ENCODE measurements at places on chromosomes 2 and 18.

DNA sequence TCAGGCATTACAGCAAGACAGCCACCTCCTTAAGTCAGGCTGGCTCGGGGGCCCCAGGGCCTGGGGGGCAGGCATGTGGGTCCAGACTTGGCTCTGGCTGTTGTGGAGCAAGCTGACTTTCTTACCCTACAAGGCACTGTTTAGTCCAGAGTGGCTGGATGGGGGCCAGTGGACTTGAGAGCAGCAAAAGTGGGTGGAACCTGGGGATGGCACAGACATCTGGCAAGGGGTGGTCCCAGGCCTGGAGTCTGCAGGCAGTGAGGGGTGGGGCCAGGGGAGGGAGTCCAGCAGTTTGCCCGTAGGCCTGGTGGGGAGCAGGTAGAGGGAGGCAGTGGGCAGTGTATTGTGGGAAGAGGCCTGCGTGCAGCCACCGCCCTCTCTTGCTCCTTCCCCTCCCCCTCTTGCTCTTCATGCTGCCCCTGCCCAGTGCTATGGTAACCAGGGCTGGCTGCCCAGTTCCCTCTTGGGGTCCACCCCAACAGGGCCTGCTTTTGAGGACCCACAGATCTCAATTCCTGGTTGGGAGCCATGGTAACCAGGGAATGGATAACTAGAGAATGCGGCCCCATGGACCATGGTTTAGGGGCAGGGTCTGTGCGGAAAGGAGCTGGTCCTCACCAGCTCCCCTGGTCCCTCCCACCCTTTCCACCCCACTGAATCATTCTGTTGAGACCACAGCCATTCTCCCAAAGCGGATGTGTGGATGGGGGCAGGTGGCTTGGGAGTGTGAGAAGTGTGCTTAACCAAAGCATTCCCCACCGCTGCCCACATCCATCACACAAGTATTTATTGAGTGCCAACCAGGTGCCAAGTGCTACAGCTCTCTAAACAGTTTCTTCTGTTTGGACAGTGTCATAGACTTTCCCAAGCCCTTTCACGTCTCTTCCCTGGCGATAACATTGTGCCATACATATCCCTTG is 19.3 kb downstream of the SPEG start:
- peak; percentile 64 for DNase-seq

GRCh38 chr2:47636176-47636575 is 146.8 kb upstream of the MSH6 start:
- no peak for DNase-seq

- no peak for DNase-seq
These were observed 28.0 kb upstream of the PPP1R1C start for GRCh38 chr2:181957668-181958067.

DNA sequence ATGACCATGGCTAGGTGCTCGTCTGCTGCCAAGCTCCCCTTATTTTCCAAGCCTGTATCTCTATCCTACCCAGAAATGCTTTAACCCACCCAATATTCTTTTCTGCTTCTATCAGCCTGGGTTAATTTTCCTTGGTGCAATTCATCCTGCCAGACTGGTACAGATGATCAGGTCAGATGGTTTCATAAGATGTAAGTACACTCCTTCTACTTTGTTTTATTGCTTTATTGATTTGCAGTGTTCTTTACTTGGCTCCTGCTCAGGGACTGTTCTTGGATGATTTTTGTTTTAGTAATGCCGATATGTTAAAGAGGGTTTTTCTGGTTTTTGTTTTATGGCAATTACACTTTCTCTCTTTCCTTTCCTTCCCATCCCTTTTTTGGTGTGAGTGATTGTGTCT is 2.4 kb upstream of the SGO2 start:
- no peak for DNase-seq

DNA sequence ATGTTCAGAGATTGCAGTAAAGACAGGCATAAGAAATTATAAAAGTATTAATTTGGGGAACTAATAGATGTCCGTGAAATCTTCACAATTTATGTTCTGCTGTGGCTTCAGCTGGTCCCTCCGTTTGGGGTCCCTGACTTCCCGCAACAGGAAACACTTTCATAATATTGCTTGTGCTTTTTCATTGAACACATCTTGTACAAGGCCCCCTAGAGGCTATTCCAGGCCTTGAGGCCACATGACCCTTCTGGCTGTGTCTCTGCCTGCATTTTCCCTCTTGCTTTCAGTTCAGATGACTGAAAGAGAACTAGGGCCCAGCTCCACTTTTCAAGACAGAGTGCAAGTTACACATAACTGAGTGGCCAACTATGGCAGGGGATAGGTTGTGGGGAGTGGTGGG is 164.1 kb downstream of the TMEM247 start:
- no peak for DNase-seq

- DNase-seq, result no peak
These were observed 510.9 kb upstream of the NRP2 start for GRCh38 chr2:205171261-205171940.

DNA sequence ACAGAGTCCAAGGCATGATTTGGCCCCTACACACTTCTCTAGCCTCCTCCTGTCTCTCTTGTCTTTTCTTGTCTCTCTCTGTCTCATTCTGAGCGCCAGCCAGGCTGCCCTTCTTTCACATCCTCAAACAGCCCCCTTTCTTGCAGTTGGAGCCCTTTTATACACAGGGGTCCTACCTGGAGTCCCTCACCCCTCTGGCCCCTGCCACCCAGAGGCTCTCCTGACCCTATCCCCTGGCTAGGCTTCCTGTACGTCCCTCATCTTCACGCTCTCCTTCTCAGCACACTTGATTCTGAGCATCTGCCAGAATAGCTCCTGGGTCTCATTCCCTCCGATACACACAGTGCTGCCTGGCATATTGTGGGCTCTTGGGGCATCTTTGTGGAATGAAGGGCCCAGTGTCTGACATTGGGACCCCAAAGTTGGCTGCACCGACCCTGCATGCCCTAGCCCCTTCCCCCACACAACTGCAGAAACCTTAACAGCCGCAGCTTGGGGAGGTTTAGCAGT is 261.9 kb downstream of the DYSF start:
- DNase-seq, result no peak

DNA sequence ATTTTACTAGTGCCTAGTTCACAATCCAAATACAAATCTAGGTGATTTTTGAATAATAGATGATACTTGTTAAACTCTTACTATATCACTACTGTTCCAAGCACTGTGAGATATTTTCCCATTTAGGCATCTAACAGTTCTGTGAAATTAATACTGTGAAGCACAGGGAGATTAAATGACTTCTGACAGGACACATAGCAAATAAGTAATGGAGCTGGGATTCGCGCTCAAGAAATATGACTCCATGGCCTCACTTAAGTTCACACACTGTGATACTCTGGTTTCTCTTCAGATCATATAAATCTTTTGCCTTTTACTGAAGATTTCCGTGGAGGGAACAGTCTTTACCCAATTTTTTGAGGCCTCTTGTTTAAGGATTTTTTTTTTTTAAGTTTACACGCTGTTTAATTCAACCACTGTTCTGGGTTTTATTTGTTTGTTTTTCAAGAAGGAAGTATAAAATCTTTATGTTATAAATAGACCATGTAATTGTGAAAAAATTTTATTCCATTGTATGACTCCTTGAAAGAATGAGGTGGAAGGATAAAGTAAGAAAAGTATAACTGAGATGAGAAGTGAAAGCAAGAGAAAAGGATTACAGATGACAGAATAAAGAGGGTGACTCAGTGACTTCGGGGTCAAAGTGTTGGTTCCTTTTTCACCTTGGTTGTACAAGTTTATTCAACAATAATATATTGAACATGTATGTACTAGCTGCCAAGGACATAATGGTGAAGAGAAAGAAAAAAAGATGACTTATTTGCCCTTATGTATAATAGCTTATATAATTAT is 30.2 kb downstream of the RBM45 start:
- no peak for DNase-seq

GRCh38 chr2:16361261-16361995 is 304.2 kb downstream of the CYRIA start:
- DNase-seq, result no peak

- DNase-seq, result no peak
These were observed 17.5 kb downstream of the SLC4A3 start for GRCh38 chr2:219644801-219645480.

GRCh38 chr2:113111823-113112287 is 15.5 kb upstream of the IL1RN start:
- no peak for DNase-seq

DNA sequence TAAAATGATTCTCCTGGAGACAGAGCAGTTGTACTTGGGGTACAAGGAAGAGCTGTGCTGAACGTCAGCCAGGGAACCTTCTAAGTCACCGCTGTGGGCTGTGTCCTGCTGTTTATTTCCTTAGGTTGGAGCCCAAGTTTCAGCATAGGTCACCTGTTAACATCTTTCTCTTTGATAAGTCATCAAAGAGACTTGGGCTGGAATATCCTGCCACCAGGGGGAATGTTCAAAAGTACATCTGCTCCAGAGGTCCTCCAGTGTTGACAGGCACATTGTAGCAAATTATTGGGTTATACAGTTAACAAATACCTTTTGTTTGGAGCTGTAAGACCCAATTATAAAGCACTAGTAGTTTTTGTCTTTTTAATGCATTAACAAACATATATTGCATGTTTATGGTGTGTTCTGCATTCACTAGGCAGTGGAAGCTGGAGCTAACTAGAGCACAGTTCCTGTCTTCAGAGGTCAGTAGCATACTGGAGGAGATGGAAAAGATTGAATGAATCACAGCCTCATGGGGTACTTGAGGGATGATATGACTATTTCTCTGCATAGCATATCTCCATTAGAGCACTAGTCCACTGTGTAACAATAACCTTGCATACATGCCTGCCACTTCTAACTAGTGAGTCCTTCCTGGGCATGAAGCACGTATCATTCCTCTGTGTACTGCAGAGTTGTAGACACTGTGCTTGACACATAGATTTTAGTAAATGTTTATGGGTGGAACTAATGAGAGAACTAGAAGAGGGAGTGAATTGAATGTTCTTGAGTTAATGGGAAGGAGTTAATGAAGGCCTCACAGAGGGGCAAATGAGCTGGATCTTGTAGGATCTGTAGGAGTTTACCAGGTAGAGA is 182.1 kb downstream of the AGAP1 start:
- no peak for DNase-seq

DNA sequence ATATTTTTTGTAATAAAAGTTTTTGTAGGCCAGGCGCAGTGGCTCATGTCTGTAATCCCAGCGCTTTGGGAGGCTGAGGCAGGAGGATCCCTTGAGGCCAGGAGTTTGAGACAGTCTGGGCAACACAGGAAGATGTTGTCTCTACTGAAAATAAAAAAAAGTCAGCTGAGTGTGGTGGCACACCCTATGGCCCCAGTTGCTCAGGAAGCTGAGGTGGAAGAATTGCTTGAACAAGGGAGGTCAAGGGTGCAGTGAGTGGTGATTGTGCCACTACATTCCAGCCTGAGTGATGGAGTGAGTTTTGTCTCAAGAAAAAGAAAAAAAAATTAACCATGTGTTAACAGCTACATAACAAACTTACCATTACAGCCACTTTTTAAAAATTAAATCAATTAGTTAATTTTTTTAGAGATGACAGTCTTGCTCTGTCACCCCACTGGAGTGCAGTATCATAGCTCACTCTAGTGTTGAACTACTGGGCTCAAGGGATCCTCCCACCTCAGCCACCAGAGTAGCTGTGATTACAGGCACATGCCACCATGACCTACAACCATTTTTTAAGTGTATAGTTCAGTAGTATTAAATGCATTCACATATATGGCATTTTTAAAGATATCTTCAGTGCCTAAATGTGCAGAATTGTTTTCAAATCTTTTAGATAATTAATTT is 67.2 kb upstream of the ACYP2 start:
- DNase-seq, result no peak

- no peak for DNase-seq
These were observed 10.0 kb downstream of the IL1R2 start for GRCh38 chr2:102001767-102002142.

GRCh38 chr18:9106800-9107584 is 4.5 kb downstream of the NDUFV2 start:
- DNase-seq, result no peak

GRCh38 chr2:77391119-77391518 is 131.1 kb downstream of the LRRTM4 start:
- DNase-seq, result no peak

DNA sequence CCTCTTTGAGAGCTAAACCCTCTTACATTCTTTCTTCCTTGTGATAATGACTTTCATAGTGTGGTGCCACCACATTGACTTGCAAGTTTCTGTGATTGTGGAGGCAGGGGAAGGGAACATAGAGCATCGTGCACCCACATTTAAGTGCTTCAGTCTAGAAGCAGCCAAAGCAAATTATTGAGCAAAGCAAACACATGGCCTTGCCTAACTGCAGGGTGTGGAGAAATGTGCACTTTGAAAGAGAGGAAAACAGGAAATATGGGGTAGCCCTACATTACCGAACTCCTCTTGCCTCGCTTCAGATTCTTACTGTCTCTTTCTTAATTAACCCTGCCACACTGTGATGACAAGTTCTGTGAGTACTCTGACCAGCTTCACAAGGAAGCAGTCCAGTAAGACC is 814.6 kb downstream of the SLC4A3 start:
- DNase-seq, result no peak

- no peak for DNase-seq
These were observed 60.4 kb downstream of the C2orf76 start for GRCh38 chr2:119306196-119306590.

GRCh38 chr2:38010995-38011394 is 65.0 kb downstream of the CYP1B1 start:
- no peak for DNase-seq

- DNase-seq, result no peak
These were observed 43.8 kb downstream of the DDX18 start for GRCh38 chr2:117858336-117858735.

GRCh38 chr18:79625195-79625923 is 54.2 kb upstream of the CTDP1 start:
- no peak for DNase-seq

DNA sequence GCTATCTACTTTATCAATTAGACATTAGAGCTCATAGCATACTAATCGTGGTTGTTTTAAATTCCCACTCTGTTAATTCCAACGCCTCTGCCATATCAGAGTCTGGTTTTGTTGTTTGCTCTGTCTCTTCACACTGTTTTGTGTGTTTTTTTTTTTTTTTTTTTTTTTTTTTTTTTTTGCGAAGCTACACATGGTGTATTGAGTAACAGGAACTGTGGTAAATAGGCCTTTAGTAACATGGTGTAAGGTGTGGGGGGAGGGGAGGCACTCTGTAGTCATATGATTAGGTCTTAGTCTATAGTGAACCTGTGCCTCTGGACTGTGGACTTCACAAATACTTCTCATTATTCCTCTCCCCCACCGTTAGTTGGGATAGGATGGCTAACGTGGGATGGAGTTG is 370.7 kb upstream of the RAB12 start:
- no peak for DNase-seq

GRCh38 chr2:219309278-219309677 is at the start of gene PTPRN:
Gene PTPRN (minus strand): TSS chr2:219309401. CDS start chr2:219309332, 69 bp downstream.
- DNase-seq, result no peak

- no peak for DNase-seq
These were observed 483.4 kb upstream of the KLHL29 start for GRCh38 chr2:22901471-22902179.
